RWPE1 (cell line): ENCODE measurements at places on chromosomes 6 and 20.

GRCh38 chr20:18904192-18904591, 90.6 kb downstream of the SCP2D1 start:
- no peak for DNase-seq

DNA sequence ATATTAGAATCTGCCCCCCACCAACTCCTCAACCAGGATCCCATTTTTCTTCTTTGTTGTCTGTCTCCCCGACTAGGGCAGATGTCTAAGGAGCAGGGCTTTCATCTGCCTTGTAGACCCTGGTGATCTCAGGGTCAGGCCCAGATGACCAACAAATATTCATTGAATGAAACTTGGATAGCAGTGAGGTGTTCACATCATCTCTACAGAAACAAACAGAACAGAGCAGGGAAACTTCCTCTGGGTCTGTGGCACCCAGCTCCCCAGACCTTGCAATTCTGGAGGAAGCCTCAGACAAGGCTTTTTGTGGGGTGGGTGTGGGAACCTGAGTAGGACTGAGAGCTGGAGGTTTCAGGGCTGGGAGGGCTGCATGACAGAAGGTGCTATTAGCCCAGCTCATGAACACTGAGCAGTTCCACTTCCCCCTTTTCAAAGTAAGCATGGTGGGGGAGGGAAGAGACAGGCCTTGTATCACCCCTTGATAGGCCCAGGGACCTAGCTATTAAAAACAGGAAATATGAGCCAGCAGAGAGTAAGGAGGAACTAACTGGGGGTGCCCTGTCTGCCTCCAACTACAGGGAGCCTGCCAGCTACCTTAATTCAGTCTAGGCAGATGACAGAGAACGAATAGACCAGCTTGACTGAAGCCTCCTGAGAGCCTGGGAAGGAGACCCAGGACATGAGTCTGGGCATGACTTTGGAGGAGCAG, 37.3 kb upstream of the TOP1 start:
- DNase-seq: no peak

GRCh38 chr6:55040102-55040848, 134.0 kb upstream of the HCRTR2 start:
- no peak for DNase-seq

DNA sequence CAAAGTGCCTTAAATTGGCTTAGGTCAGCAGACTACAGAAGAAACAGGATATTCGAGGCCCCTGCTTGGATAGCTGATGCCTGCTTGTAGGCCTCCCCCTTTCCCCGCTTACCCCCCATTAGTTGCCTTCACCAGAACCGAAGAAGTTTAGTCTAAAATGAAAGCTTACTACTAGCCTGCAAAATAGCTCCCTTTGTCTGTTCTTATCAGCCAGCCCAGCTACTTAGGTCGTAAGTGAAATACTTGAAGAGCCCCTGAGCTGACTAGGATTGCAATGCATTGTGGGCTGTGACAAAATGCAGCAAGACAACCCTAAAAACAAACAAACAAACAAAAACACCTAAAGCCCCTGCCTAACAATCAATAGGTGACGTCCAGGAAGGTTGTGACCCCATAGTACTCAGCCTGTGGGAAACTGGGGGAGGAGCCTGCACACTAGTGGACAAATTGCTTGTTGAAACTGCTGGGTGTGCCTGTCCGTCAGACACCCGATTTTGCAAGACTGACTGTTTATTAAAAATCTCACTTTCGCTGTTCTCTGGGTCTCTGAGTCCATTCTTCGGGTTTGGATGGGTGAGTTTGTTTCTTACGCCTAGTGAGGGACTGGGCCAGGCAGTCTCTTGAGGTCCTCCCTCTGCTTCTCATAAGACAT, 105.0 kb upstream of the DUSP22 start:
- DNase-seq: no peak

DNA sequence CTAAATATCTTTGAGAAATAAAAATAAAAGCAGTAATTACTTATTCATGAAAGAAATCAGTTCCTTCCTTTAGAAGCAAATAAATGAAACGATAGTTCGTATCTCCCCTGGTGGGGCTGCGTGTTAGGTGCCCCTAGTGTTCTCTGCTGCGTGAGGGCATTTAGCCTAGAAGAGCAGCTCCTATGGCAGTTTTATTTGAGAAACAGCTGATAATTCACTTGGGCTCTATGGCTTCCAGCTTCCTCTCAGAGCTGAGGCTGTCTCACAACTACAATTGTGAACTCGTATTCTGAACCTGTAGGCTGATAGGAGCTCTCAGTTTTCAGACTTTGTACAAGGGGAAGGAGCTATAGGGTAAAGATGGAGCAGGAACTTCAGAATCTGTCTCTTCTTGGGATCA, 540.0 kb upstream of the MAP3K7 start:
- no peak for DNase-seq

GRCh38 chr20:58742668-58743566, 50.3 kb downstream of the NPEPL1 start:
- no peak for DNase-seq

GRCh38 chr6:67694127-67694526, 941.0 kb upstream of the ADGRB3 start:
- no peak for DNase-seq

DNA sequence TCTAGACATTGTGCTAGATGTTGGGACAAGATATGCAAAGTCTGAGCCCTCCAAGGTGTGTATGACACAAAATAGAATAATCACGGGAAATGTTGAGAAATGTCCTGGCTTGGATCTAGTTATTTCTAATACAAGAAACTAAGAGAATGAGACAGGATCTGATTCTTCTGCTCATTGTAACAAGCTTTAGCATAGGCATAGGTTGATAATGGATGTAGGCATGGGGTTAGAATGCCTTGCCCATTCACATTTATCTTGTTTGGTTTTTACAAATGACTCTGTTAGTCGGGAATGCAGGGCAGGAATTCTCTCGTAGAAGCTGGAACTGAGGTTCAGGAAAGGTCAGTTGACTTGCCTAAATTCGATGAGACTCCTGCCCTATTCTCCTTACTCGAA, 1.5 kb upstream of the SLC26A8 start:
- no peak for DNase-seq

DNA sequence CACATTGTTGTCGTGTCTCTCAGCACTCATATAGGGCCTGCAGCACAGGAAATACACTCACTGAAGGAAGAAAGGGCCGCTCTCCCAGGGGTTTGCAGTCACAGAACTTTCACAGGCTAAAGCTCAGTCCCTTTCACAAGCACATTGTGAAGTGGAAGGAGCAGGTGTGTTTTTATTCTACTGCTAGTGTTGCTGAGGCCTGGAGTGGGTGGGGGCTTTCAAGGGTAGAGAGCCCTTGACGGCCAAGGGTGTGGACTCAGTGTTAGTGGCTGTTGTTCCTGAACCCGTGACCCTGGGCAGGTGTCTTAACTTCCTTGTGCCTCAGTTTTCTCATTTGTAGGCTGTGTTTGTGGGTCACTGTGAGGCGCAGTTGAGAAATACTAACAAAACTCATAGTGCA, 66.2 kb upstream of the SLC22A1 start:
- no peak for DNase-seq

- DNase-seq: no peak
Observed at GRCh38 chr6:62466607-62467006, 180.6 kb upstream of the KHDRBS2 start.

DNA sequence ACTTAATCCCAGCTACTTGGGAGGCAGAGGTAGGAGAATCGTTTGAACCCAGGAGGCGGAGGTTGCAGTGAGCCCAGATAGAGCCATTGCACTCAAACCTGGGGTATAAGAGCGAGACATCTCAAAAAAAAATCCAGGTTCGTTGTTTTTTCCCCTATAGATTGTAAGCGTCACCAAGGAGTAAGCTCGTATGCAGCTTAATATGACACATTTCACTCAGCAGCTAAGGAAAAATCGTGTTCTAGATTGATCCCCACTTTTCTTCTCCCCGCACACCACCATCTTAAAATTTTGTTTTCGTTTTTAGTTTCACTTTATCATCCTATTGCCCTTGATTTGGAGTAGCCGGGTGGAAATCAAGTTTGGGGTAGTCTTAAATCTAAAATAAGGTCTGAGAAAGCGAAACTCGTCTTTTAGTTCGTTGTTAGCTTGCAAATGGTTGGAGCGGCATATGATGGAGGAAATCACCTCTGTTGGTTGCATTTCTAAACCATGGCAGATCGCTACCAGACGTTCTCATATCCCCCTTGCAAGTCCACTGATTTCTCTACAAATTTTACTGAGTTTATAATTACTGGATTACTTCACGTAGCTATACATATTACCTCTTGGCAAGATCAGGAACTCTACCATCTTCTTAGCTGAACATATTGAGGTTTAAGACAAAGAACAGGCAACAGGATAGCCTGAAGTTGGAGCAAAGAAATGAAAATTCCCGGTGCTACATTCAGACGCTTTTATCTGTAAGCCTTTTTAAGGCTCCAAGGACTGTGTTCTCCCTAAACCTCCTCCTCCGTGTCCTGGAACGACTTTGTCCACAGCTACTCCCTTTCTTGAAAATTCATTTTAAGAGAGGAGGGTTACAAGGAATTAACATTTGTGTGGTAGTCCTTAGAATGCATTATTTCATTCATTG, 91.1 kb upstream of the BTN3A2 start:
- DNase-seq: no peak

GRCh38 chr6:95410168-95410567, 167.2 kb upstream of the MANEA start:
- no peak for DNase-seq

DNA sequence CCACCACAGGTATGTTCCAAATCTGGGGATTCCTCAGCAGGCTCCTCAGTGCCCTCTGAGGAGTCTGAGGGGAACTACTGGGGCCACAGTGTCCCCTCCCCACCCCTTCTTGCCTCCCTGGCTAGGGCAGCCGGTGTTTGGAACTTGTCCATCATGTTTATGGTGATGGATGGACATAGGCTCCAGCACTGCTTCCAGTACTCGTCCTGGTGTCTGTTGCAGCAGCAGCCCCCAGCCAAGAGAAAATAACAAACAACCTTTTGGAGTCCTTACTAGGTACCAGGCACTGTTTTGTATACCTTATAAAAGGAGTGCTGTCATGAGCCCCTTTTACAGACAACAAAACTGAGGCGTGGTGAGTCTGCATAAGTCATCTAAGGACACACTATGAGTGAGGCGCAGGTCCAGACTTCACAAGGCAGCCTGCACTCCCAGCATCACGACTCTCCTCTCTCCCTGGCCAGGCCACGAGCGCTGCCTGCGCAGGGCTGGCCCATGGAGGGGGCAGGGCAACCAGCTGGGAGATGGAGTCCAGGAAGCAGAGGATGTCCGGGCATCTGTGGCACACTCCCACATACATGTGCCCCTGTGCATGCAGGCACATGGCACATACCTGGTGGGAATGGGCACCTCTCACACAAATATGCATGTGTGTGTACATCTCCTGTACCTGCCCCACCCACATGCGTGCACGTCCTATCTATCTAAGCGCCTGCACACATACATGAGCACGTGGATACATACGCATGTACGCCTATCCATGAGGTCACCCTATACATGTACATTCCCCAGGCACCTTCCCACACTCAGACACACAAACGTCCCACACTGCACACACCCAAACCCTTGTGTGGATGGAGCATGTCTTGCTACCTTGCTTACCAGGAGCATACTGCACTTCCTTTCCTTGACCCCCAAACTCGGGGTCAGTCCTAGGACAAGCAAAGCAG, 152.7 kb downstream of the VEGFA start:
- DNase-seq: no peak

DNA sequence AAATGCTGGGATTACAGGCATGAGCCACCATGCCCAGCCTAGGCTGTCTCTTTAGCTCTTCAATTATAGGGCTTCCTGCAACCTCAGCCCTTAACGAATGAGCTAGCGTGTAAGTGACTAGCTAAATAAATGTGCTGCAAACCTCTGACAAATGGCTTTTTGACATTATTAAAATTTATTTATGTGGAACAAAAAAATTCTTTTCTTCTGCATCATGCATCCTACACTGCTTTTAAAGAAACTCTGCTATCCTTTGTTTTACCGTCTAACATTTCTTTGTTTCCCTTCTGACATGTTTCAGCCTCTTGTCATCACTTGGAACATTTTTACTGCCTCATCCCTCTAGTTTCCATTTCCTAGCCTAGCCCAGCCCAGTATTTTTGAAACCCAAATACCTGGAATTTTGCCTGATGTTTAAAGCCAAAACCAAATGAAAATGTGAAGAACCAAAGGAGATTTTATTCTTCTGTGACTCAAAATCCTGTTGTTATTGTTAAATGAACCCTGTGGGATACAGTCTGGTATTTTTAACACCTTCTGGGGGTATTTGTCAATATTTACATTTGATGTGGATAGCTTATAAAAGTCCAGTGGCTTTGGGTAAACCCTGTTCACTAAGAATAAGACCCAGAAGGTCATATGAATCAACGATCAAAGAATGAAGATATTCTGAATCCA, 9.5 kb downstream of the NT5E start:
- peak; percentile 32 for DNase-seq

GRCh38 chr6:53910834-53911233, 116.0 kb downstream of the LRRC1 start:
- no peak for DNase-seq

DNA sequence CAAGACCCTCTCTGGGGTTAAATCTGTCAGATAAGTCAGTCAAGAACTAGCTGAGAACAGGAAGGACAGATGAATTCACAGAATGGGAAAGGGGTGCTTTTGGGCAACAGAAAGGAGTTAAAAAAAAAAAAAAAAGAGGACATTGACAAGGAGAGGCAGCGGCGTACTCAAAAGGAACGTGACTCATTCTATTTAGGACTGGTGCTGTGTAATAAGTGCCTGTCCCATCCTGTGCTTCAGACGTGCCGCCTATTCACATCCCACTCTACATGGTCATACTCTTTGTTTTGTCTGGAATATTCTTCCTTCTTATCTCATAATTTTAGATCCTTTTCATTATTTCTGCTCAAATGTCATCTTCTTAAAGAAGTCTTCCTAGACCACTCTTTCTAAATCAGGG, 101.1 kb upstream of the EMILIN3 start:
- DNase-seq: peak; percentile 20

DNA sequence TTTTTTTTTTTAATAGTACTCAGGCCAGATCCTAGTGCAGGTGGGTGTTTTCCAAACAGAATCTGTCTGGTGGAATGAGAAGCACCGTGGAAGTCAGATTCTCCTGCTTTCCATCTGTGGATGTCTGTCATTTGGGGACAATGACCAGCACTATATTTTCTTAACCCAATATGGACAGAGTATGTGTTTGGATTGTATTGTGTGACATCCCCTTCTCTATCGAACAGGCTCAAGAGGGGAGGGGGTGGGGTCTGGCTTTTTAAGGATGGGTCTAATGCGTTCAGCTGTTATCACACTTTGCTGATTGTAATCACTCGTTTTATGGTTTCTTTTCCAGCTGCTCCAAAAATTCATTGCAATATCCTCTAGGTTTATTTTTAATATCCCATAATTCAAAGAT, 197.5 kb upstream of the CEP162 start:
- no peak for DNase-seq
